ENCODE measurements at places on chromosomes 3 and 15. TPM values are rescaled to one million over a fixed set of nuclear protein-coding genes. Genes with fewer than 3 reads are reported as not detected.

GRCh38 chr3:49649576-49649975, 24.6 kb upstream of the APEH start:
- no peak for DNase-seq

DNA sequence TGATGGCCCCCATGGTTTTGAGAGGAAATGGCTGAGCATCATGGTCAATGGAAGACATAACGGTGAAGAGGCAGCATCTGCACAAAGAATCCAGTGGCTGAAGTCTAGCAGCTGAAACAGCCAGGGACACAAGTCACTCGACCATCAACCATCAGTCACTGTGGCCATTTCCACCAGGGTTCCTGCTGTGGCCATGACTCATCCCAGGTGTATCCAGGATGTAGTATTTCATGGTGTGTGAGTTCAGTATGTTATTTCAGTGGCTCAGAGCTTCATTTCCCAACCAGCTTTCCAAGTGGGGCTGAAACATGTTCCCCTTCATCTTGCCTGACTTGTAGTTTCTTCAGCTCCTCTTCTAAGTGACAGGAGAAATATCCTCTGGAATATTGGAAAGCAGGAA, 47.8 kb upstream of the WNT5A start:
- no peak for DNase-seq

DNA sequence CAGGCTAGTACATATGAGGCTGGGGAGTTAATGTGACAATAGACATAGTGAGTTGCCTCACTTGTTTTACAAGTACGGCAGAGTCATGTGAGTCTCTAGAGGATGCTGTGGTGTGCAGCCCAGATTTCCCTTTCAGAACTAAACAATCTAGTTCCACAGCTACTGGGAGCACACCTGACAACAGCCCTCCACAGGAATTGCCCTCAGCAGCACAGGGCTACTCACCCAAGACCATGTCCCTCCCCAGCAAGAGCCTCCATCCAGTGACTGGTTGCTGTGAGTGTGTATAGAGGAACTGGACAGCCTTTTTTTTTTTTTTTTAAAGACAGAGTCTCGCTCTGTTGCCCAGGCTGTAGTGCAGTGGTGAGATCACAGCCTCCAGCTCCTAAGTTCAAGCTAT, 40.2 kb upstream of the UBE2E2 start:
- DNase-seq = no peak

DNA sequence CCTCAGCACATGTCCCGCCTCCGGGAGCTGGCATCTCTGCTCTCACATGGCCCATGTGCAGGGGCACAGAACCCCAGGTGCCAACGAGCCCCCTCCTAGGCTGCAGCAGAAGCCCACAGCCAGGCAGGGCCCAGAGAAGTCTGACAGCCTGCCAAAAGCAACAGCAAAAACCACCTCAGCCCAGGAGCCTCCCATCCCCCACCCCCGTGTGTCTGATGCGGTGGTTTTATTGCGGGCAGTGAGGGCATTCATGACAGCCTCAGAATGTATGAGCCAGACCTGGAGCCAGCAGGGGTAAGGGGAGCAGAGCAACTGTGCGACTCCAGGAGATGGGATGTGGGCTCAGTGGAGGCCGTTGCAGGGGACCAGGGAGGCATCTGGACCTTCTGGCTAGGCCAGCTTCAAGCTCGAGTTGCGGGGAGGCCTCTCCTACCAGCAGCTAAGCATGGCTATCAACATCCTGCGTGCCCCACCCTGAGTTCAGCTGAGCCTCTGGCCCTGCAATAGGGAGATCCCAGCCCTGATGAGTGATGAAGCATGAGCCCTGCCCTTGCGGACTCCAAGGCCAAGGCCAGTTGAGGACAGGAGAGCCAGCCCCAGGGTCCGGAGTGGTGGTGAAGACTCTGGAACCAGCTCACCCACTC, 52.5 kb downstream of the CYP11A1 start:
- DNase-seq = no peak

- DNase-seq = no peak
Measured at GRCh38 chr3:152097120-152097519, 171.6 kb upstream of the MBNL1 start.

DNA sequence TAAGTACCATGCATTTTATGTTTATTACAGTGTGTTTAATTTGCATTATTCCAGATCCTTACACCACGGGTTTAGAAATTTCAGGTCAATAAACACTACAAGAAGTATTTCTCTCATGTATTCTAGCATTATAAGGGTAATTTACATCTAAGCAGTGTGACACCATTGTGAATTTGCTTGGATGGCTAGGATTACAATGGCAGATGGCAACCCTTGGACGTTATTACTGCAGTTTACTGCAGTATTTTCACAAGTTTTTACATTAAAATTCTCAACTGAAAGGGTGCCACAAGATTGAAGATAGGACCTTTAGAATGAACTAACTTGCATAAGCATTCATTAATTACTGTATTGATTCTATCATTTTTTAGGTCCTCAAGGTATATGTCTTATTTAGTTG, 538.8 kb downstream of the NLGN1 start:
- no peak for DNase-seq

The TUSC7 gene
- not detected for polyA plus RNA-seq

GRCh38 chr3:186754006-186754405, 29.4 kb upstream of the EIF4A2 start:
- DNase-seq = no peak

DNA sequence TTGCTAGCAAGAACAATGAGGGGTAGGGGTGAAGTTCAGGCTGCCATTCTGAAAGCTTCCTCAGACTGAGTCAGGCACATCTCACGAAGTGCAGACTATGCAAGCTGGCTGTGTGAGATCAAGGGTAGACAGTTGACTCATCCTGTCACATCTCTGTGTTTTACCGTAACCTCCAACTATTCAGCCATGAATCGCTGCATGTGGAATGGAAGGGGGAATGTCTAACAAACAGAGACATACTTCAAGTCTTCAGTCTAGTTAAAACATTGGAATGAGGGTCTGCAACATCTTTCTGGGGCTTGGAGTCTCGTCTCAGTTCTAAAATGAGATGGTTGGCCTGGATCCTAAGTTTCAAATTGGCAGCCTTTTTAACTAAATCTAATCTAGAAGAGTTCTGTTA, 25.9 kb downstream of the AGTR1 start:
- DNase-seq = no peak

The HRG gene
- not detected for polyA plus RNA-seq
